AG04449 (cell line): ENCODE measurements at places on chromosomes 3 and 15.
A peak's percentile ranks its signal among the peaks of the same experiment; 100 is the strongest.

DNA sequence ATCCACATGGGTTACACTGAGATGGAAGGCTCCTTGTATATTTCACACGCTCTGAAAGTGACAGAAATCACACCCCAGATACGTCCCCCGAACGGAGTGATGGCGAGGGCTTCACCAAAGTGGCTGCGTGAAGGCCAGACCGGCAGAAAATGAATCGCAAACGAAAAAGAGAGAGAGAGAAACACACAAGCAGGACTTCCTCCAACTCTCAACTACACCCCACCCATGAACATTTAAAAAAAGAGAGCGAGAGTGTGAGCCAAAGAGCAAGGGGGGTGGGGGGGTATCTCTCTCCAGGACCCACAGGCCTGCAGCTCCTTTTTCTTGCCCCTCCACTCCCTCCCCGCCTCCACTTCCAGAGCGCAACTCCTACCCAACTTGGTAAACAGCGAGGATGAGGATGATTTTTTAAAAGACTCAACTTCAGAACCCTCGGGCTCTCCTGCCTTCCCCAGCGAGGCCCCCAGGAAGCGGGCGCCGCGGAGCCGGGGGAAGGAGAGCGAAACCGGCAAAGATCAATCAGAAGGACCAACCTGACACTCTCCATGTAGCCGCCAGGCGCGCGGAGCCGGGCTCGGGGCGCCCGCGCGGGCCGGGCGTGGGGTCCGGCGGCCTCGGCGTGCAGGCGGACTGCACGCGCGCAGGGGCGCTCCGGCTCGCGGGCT, 519.1 kb downstream of the FOXP1 start:
- DNase-seq: no peak

DNA sequence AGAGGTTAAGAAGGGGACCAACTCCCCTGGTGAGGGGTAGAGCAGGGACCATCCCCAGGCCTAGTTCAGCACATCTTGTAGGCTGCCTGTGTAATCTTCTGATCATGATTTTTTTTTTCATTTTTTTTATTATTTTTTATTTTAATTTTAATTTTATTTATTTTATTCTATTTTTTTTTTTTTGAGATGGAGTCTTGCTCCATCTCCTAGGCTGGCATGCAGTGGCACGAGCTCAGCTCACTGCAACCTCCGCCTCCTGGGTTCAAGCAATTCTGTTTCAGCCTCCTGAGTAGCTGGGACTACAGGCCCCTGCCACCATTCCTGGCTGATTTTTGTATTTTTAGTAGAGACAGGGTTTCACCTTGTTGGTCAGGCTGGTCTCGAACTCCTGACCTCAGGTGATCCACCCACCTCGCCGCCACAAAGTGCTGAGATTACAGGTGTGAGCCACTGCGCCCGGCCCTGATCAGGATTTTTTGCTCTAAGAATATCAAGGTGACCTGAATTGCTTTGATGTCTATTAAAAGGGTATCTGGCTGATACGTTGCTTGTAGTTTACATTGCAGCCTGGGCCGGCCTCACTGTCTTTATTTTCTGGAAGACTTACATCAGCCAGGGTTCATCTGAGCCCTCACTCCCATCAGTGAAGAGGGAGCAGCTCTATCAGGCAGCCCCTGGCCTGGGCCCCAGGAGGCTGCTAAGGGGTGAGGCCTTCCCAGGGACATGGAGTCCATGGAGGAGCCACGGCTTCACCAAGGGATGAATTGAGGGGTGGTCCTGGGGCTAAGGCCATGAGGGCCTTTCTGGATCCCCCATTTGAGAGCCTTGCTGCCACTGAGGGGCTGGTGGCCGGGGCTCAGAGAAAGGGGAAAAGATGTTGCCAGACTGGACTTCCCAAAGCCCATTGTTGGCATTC, 10.7 kb downstream of the SYNM start:
- no peak for DNase-seq

- no peak for DNase-seq
Measured at GRCh38 chr3:172321035-172321434, 127.2 kb downstream of the GHSR start.

- peak; percentile 62 for DNase-seq
Measured at GRCh38 chr15:63135804-63136203, 14.1 kb downstream of the LACTB start.

DNA sequence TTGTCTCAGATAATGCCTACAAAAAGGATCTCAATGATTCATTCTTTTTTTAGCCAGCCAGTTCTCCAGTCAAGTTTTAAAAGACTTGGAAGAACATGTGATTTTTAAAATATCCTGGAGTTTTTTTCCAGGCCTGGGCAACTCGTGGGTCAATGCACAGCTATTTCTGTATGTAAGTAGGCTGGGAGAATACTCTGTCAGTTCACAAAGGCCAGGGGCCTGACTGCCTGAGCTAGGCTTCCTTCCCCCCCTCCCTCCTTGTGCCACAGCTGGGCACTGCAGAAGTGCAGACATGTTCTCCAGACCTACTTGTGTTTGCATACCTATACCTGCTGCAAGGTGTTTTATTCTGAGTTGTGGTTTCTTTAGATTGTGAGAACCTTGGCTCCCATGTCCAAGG, 43.7 kb downstream of the CTDSPL start:
- DNase-seq: no peak

GRCh38 chr3:195086885-195087284, 184.1 kb downstream of the XXYLT1 start:
- DNase-seq: no peak

GRCh38 chr3:129723558-129724324, 117.3 kb upstream of the PLXND1 start:
- peak; percentile 79 for DNase-seq

GRCh38 chr3:157373783-157374182, 62.9 kb upstream of the PTX3 start:
- no peak for DNase-seq

DNA sequence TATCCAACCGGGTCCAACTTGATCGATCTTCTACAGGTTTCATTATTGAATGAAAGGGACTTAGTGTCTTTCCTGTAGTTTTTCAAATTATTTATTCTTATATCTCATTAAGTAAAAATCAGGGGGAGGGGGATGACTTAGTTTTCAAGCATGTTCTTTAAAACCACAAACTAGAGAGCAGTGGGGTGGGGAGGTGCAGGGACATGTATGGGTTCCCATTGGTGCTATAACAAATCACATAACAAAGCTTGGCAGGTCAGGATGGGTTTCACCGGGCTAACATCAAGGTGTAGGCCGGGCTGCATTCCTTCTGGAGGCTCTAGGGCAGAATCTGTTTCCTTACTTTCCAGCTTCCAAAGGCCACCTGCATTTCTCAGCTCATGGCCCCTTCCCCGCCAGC, 32.7 kb downstream of the CCNL1 start:
- no peak for DNase-seq

DNA sequence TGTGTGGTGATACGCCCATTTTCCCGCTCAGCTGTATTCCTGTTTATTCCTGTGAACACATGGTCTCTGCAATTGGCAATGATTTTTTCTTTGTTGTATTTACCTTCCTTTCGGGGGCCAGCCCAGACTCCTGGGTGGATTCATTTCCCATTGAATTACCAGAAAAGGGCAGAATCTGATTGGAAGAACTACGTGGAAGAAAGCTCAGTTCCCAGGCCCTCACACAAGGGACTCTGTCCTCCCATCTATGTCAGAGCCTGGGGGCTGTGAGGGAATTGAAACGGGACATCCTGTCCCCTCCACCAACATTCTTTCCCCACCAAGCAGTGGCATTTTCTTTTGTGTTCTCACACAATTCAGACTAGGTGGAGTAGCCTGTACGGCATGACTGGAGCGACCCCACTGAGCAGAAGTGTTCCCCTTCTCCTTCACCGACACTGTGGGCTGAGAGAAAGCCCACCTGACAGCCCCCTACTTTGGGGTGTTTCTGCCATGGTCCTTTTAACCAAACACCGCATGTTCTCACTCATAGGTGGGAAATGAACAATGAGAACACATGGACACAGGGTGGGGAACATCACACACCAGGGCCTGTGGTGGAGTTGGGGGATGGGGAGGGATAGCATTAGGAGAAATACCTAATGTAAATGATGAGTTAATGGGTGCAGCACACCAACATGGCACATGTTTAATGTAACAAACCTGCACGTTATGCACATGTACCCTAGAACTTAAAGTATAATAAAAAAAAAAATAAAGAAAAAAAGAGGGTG, 32.1 kb upstream of the RFTN1 start:
- no peak for DNase-seq
